ENCODE measurements at places on chromosomes 7 and 10.

DNA sequence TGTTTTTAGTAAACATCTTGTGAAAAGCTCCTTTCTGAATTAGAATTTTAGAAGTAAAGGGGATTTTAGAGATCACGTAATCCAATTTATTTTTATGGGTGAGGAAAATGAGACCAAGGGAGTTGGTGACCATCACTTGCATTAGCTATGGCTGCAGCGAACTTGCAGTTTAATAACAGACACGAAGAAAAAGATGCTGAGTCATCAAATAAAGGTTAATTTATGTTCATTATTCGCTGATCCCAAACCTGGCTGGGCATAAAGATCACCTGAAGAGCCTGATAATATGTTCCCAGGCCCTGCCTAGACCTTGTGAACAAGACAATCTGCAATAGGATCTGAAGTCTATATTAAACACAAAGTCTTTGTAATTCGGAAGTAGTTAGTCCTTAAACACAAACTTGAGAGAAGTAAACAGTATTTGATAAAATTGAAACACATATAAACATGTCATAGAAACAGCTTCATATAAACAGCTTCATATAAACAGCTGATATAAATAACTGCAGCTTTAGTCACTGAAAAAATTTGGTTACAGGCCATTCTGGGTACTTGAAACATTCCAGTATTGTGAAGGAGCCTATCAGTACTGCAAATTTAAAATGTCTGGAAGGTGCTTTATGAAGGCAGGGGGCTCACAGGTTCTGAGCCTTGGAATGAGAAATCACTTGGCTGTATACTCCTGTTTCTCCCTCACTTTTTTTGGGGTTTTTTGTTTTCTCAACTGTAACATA is 16.5 kb downstream of the GPR158 start:
- no peak for DNase-seq

- no peak for DNase-seq
Observed at GRCh38 chr10:66934711-66935110, 8.9 kb downstream of the LRRTM3 start.

GRCh38 chr7:108181073-108181985 is 51.2 kb upstream of the LAMB4 start:
- peak; percentile 78 for DNase-seq

GRCh38 chr7:1310936-1311335 is 78.3 kb downstream of the UNCX start:
- DNase-seq = no peak

DNA sequence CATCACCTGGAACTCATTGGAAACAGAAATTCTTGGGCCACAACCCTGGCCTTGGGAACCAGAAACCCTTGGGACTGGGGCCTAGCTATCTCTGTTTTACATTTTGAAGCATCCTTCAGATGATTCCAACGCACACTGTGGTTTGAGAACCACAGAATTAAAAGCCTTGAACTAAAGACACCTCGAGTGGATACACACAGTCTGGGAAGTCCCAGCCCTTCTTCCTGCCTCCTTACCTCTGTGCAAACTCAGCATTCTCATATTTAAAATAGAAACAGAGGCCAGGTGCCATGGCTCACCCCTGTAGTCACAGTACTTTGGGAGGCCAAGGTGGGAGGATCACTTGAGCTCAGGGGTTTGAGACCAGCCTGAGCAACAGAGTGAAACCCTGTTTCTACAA is 12.9 kb downstream of the NPFFR1 start:
- no peak for DNase-seq

- no peak for DNase-seq
Observed at GRCh38 chr10:119657725-119658124, 6.5 kb downstream of the BAG3 start.

DNA sequence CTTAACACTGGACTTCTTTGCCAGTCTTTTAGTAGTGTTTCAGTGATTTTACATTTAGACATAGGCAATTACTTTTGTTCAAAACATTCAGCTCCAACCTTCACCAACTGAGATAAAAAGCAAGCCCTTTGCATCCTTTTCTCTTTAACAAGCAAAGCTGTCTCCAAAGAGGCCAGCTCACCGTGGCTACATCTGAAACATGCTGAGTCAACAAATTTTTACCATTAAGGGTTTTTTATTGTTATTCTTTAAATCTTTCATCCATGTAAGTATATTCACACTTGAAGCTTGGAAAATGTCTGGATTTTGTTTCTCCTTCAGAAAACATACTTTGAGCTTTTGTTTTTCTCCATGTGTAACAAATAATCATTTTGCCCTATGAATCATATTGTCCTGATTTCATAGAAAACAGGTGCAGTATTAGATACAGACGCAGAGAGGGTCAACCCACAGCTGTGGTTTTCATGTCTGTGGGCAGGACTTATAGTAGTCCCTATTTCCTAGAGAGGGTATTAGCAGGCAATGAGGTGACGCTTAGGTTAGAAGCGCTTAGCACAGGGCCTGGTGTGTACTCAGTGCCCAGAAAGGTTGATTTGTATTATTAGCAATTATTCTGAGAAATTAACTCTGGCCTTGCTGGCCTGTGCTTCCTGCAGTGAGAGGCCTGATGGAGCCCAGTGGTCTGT is 99.5 kb downstream of the MKI67 start:
- DNase-seq = no peak

DNA sequence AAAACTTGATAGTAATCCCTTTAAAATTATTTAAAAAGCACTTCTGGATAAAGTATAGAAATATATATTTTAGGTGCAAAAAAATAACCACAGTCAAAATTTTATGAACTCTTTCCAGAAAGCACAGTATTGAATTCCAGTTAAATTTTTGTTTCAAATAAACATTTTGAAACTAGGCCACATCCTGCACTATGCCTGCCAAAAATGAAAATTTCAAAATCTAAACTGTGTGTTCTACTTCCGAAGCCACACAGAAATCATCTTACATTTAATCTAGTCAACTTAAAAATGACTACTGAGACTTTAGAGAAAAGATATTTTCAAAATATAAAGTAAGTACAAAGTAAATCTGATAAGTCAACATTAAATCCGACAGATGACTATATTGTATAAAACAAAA is 50.0 kb downstream of the MAGI2 start:
- peak; percentile 46 for DNase-seq

DNA sequence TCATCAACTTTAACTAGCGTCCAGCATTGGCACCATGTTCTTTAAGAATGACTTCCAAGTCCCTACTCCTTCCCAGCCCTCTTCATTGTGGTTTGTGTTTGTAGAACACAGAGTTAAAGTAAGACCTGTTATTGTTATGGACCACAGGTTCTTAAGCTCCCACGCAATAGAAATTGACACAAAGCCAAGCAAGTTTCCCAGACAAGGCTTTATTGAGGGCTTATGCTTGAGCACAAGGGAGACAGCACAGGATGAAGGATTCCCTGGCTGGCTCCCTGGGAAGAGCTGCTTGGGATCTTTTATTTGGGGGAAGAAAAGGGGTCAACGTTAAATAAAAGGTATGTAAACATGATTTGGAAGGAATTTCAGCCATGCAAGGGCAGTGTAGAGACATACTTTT is 44.3 kb upstream of the PRKCQ start:
- DNase-seq = no peak

DNA sequence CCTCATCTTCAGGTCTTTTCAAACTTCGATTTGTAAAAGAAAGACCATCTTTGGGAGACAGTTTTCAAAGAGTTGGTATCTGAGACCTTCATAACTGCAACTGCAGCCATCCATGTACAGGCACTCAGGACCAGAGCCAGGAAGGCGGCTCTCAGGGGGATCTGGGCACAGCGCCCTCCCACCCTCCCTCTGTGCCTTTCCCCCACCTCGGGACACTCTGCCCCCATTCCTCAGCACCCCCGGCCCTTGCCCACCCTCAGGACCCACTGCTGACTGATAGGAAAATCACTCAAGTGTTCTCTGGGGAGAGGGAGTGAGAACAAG is 143.6 kb downstream of the CUBN start:
- no peak for DNase-seq

- no peak for DNase-seq
Observed at GRCh38 chr7:116551692-116552091, 26.9 kb downstream of the CAV1 start.

- DNase-seq = no peak
Observed at GRCh38 chr7:90972906-90973550, 291.2 kb upstream of the FZD1 start.

DNA sequence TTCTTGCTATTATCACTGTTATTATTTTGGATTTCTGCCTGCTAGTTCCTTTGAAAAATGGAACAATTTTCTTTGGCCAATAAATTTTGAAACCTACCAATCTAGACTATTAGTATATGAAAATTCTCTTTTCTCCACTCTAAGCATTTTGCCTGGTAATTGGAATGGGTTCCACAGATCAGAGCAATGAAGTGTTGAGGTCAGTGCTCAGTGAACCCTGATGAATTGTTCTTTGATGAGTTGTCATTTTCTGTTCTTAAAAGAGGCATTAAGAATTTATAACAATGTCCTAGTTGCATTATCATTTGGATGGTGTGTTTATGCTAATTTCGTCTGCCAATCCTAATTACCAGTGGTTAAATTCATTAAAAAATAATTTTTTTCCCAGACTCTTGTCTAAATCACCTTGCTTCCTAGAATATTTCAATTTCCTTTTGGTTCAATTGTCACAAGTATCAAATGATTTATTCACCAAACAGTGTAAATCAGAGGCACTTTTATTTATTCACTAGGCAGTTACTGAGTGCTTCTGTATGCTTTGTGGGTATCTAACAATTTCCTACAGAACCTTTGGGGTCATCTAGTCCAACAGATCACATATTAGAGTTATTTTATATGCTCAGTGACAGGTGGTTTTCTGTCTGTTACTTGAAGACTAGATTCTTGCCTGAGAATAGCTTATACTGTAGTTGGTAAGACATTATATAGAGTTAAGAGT is 239.0 kb downstream of the DNAJB9 start:
- no peak for DNase-seq

- DNase-seq = no peak
Observed at GRCh38 chr7:130274296-130274695, 7.6 kb downstream of the CPA2 start.

- DNase-seq = no peak
Observed at GRCh38 chr7:27178366-27178765, 4.2 kb upstream of the HOXA10 start.

DNA sequence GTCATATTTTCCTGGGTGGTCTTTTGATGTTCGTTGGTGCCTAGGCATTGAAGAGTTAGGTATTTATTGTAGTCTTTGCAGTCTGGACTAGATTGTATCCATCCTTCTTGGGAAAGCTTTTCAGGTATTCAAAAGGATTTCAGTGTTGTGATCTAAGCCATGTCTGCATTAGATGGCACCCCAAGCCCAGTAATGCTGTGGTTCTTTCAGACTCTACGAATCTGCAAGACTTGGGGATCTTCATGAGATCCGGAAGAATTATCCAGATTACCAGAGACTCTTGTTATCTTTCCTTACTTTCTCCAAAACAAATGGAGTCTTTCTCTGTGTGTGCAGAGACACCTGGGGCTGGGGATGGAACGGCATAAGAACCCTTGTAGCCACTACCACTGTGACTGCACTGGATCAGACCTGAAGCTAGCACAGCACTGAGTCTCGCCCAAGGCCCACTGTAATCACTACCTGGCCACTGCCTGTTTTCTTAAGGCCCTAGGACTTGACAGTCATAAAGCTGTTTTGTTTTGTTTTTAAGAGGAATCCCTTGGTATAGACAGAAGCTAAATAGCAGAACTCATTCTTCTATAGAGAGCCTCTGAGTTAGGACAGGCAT is 75.5 kb downstream of the MARCHF5 start:
- no peak for DNase-seq

DNA sequence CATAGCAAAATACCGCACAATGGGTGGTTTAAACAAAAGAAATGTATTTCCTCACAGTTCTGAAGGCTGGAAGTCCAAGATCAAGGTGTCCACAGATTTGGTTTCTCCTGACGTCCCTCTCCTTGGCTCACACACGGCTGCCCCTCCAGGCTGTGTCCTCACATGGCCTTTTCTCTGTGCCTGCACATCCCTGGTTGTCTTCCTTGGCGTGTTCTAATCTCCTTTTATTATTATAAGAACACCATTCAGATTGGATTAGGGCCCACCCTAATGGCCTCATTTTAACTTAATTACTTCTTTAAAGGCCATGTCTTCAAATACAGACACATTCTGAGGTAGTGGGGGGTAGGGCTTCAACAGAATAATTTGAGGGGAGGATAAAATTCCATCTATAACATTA is 87.9 kb downstream of the FZD1 start:
- no peak for DNase-seq

- no peak for DNase-seq
Observed at GRCh38 chr7:122543166-122543565, 155.8 kb downstream of the RNF133 start.

- DNase-seq = peak; percentile 94
Observed at GRCh38 chr10:88926566-88927415, 25.8 kb downstream of the ACTA2 start.

- DNase-seq = no peak
Observed at GRCh38 chr7:157962458-157963306, 624.9 kb downstream of the PTPRN2 start.

DNA sequence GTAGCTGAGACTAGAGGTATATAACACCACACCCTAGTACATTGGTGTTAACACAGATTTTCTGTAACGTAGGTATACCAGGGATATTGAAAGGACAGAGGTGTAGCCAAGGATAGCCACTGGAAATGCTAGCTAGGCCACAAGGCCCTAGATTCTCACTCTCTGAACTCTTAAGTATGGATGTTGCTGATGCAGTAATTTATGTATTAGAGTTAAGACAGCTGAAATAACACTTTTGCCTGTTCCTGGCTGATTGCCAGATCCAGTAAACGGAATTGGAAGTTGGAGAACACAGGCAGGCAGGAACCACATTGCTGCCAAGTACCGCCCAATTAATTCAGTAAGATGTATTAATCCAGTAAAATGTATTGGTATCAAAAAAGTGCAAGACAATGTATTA is 1.8 kb downstream of the CALU start:
- DNase-seq = peak; percentile 46

DNA sequence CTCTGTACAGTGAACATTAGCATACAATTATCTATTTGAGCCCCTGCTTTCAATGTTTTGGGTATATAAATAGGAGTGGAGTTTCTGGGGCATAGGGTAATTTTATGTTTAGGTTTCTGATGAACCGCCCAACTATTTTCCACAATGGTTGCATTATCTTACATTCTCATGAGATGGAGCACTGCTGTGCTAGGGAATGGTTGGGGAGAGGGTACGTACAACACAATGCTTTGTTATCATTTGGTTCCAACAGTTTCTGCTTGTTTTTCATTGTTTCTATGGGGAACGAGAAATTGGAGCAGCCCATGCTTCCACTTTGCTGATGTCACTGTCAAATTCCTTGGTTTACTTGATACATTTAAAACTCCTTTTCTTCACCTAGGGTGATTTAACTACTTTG is 1115.3 kb downstream of the REEP3 start:
- no peak for DNase-seq

GRCh38 chr10:70132098-70133029 is at the start of gene AIFM2:
AIFM2 (minus strand) TSS chr10:70132825; CDS start chr10:70124084, 8,741 bp downstream.
- peak; percentile 75 for DNase-seq

GRCh38 chr10:46247181-46247475 is 39.7 kb upstream of the ANTXRL start:
- DNase-seq = no peak

GRCh38 chr7:3892157-3892556 is 591.1 kb downstream of the SDK1 start:
- no peak for DNase-seq

Measured in cardiac fibroblast (primary cell).